ENCODE measurements at places on chromosomes 4 and X.

GRCh38 chrX:29746326-29746725 is 469.0 kb upstream of the MAGEB2 start:
- DNase-seq: peak; percentile 74

DNA sequence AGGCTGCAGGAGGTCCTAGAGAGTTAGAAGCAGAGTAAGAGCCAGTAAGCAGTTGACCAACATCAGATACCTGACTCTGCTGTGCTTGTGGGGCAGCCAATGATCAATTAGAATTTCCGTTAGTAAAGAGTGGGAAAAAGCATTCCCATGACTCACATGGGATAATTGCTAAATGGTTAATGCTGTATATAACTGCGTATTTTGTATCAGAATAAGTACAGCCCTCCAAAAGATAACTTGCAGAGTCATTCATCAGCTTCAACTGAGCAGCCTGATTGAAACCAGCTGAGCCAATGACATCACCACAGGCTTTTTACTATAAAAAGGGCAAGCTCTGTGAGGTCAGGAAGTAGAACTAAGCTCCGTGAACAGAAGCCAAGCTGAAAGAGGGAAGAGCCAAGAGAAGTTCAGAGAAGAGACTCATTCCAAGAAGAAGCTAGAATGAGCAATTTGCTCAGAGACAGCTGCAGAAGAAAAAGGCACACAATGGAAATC is 67.9 kb downstream of the PPP3CA start:
- peak; percentile 99 for DNase-seq

GRCh38 chr4:152374606-152375285 is 161.1 kb downstream of the FBXW7 start:
- DNase-seq: peak; percentile 39

GRCh38 chr4:53614591-53614990 is 23.3 kb upstream of the LNX1 start:
- no peak for DNase-seq

DNA sequence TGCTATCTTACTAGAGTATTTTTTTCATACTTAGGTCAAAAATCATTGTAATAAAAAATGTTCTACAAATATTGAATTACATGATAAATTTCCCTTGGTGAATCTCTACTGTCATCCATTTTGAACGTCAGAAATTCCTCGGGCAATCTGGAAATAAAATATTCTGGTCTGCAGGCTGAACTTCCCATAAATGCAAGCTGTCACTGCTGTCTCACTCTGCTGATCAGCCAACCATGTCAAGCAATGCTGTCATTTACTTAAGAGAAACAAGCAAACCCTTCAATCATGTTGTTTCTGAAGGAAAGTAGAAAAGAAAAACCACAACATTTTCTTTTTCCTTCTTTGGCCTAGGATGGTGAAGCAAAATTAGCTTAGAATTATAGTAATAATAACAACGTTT is 514.2 kb upstream of the GALNT7 start:
- DNase-seq: no peak

DNA sequence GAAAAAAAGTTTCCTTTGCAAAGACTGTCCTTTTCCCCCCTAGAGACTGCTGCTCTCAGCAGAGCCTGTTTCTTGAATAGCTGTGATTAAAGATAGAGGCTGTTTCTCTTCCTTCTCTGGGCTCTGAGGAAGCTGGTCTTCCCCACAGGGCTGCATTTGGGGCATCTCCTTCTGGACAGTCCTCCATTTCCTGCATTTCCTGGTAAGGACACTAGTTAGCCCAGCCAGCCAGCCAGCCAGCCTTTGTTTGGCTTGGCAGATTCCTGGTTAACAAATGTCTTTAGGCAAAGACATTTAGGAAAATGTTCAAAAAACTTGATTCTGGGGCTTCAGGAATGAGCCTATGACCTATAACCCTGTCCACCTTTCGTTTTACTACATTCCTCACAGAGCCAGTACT is 34.0 kb upstream of the PLAC1 start:
- DNase-seq: no peak

GRCh38 chrX:144006811-144007210 is 122.9 kb downstream of the UBE2NL start:
- DNase-seq: peak; percentile 10

GRCh38 chrX:71302461-71303213 is 1.1 kb downstream of the ITGB1BP2 start:
- no peak for DNase-seq

GRCh38 chrX:152930516-152930915 is 32.6 kb downstream of the ZNF185 start:
- no peak for DNase-seq

GRCh38 chr4:147596981-147597380 is 20.2 kb upstream of the TMEM184C start:
- peak; percentile 86 for DNase-seq

GRCh38 chrX:2679534-2680485 is 11.3 kb upstream of the CD99 start:
- DNase-seq: no peak

DNA sequence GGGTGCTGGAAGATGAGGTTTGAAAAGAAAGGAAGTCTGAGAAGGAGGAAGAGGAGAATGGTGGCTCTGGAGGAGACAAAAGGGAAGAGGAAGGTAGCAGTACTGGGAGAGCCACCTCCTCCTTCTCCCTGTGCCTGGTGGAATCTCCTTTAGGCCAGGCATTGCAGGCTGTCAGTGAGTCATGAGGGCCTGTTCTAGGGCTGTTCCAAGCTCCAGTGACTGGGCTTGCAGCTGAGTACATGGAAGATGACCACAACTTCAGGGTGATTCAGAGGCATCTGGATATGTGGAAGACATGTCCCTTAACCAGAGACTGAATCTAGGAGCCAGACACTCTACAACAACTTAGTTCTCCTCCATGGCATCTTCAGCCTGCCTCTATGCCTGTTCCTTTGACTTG is 107.8 kb downstream of the EFNB1 start:
- DNase-seq: peak; percentile 86

DNA sequence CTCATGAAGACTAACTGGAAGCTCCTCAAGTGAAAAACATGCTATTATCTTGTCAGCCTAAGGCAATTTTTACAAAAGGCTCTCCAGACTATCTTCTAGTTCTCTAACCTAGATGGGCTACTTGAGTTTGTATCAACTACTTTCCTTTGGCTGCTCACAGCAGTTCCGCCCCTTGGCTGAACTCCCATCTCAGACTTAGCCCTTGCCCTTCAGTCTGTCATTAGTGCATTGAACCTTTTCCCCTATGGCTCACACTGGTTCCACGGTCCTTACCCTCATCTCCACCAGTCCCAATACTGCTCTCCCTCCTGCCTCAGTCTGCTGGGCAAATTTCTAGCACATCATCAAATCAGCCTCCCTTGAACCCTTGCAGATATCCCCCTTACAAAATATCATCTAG is 362.3 kb downstream of the PPP1R2C start:
- DNase-seq: no peak

- DNase-seq: no peak
Measured at GRCh38 chr4:73275318-73275654, 16.7 kb upstream of the ANKRD17 start.

GRCh38 chrX:34624416-34624815 is 32.7 kb downstream of the TMEM47 start:
- DNase-seq: peak; percentile 13

- no peak for DNase-seq
Measured at GRCh38 chr4:159224408-159224807, 121.5 kb downstream of the RAPGEF2 start.

DNA sequence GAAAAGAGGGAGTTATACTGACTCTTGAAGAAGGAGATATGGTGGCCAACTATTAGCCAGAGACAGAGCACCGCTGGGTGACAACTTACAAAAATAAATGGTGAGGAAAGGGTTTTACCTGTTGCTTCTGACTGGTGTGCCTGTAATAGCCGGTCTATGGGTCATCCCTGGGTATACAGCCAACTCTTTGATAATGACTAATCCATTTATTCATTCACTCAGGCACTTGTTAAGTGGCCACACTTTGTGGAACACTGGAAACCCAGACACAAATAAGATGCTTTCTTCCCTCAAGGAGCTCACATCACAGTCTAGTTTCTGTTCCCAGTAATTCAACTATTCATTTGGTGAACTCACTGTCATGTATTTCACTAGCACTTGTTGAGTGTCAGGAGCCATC is 13.2 kb upstream of the CAPN6 start:
- DNase-seq: no peak

GRCh38 chrX:132712350-132712749 is 223.5 kb upstream of the MBNL3 start:
- DNase-seq: no peak

- no peak for DNase-seq
Measured at GRCh38 chr4:183816882-183817509, 88.1 kb upstream of the STOX2 start.

DNA sequence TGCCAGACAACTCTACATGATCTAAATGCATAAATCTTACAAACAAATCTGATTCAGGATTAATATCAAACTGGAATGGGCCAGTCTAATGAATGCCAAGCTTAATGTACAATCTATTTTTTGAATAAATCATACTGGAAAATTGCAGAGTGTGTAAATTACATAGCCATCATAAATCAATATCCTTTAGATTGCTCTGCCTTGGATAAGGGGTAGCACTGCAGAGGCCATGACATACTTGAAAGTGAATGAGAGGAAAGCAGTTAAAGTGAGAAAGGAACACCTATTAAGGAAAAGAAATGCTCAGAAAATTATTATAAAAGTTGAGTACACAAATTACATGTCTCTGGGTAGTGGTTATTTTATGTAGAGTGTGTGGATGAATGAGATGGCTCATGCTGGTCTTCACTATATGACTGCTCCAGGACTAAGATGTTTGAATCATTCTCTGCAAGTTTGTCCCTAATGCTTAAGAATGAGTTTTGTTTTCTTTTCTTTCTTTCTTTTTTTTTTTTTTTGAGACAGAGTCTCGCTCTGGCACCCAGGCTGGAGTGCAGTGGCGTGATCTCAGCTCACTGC is 100.2 kb downstream of the ADGRL3 start:
- no peak for DNase-seq

DNA sequence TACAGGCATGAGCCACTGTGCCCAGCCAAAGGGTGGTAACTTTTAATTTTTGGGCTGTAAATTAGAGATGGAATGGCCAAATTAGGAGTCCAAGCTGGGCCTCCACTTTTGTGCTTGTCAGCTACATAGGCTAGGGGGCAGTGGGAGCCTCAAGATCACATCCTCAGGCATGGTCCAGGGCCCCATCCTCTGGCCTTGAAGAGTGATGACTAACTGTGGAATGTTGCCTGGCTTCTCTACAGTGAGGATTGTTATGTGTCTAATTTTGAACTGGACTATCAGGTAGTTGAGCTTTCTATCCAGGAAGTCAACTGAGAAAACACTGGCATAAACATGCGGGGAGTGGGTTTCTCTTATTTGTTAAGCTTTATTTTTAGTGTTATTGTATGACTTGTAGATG is 33.0 kb downstream of the CCNG2 start:
- peak; percentile 53 for DNase-seq

DNA sequence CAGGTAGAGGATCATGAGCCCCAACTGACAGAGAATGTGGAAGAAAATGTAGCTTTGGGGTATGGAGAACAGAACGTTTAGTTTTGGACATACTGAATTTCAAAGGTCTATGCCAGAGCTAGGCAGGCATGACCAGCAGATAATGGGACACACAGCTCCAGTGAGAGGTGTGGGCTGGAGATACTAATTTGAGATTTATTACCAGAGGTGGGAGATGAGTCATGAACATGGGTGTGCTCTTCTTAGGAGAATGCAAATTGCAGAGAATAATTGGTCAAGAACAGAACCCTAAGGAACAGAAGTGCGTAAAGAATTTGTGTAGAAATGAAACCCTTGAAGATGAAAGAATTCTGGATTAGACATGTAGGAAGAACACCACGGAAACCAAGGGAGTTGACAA is 125.2 kb downstream of the PACRGL start:
- DNase-seq: no peak

- DNase-seq: peak; percentile 8
Measured at GRCh38 chr4:53307210-53307609, 58.7 kb downstream of the SCFD2 start.

DNA sequence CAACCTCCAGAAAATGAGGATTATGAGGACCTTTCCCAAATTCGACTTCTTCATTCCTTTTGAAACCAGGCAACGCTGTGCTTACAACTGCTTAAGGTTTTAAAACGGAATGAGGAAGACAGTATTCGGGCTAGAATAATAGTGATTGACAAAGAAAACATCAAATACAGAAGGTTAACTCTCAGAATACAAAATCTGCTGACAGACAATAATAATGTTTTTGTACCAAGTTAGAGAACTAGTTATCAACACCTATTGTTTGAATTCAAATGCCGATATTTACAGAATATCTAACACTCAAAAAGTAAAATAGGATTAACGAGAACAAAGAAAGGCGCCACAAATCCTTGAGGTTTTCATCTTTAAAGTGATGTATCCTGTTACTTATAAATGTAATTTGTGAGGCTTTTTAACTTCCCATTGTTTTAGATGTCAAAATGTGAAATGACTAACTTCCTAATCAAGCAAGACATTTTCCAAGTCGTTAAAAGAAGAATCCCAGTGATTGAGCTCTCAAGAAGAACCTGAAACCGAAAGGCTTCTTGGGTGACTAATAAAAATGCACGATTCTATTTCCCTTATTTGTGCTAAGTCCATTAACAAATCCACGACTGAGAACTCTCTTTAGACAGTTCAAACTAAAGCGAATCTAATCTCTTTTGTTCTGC is 118.3 kb downstream of the SORBS2 start:
- DNase-seq: no peak

DNA sequence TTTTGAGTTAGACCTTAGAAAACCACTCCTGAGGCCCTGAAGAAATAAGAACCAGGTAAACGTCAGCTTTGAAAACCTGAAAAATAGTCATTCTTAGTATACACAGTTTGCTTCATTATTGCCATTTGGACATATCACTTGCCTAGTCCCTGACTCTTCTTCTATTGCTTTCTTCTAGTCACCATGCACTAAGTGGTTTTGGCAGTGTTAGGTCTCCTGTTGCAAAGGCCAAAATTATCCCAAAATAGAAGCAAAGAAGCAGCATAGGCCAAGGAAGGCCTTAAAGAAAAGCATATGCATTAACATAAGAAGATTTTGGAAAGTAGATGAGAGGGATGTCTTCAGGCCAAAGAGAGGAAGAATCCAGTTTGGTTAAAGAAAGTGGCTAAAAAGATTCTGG is 24.1 kb upstream of the SMPX start:
- DNase-seq: no peak

DNA sequence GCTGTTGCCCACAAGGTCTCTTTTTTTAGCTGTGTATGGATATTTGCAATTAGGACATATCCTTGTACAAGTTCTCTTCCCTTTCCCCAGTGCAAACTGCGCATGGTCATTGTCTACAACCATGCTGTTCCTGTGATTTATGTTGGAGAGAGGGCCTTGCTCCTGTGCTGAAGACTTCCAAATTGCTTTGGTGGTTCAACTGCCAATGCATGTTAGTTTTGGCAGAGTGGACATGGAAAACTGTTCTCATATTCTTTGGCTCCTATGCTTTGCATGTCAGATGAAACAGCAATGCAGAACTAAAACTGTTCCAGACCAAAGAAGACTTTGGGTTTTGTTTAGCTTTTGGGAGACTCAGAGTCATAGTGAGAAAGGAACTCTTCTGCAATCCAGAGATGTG is 148.8 kb upstream of the EDNRA start:
- DNase-seq: peak; percentile 43

- no peak for DNase-seq
Measured at GRCh38 chrX:153765138-153766079, 1.4 kb downstream of the PLXNB3 start.

- DNase-seq: no peak
Measured at GRCh38 chr4:6472008-6472386, 417 bp downstream of the PPP2R2C start.

Measured in fibroblast of upper back skin (primary cell).